ENCODE measurements at places on chromosomes 3 and 15.

- no peak for DNase-seq
Observed at GRCh38 chr3:22111226-22111625, 360.2 kb upstream of the ZNF385D start.

GRCh38 chr3:184506561-184506991, 55.0 kb upstream of the EPHB3 start:
- DNase-seq: peak; percentile 47

DNA sequence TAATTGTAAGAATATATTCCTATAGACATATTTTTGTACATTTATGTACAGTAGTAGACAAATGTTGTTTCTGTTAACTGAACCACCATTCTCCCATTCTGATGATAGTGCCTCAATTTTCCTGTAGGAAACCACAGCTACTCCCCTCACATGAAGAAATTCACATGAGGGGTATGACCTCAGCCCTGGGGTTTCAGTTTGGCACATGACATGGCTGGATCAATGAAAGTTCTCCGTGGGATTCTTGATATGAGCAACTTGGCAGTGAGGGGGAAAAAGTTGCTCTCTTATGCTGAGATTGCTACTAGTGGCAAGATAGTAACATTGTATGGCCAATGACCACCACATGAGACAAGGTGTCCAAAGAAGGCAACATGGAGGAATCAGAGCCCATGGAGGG, 1090.3 kb upstream of the CFAP20DC start:
- DNase-seq: no peak

DNA sequence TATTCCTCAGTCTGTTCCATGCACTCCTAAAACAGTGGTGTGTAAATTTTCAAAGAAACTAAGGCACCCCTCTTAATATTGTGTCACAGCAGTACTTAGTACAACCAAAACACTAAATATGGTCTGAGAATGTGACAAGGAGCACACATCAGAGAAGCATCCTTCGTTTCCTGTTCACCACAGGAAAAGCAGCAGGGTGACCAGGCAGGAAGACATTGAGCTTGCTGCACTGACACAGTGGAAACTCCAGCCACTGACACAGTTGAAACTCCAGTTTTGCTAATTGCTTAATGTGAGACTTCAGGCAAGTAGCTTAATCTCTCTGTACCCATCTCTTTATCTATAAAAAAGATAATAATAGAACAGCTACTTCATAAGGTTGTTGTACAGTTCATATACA, 353.0 kb upstream of the RORA start:
- no peak for DNase-seq

DNA sequence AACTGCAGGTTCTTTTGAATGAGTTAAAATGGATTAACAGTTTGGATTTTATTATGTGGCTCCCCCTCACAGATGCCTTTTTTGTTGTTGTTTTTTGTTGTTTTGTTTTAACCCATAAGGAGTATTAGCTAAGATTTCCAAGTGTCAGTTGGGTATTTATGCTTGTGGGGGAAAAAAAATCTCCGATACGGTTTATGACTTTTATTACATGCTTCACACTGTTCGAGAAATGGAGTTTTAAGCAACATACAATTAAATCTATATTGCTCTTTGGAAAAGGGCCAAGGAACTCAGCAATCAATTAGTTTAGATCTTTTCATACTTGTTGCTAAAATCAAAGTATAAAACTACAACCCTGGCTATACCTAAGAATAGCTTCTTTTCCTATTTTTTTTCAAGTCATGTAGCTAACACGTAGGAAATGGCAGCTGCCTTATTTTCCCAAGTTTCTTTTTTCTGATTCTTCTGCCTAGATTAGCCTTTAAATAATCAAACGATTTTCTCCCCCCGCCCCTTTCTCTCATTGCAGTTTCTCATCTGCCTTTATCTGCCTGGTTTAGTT, 16.0 kb downstream of the NR2F2 start:
- DNase-seq: no peak

DNA sequence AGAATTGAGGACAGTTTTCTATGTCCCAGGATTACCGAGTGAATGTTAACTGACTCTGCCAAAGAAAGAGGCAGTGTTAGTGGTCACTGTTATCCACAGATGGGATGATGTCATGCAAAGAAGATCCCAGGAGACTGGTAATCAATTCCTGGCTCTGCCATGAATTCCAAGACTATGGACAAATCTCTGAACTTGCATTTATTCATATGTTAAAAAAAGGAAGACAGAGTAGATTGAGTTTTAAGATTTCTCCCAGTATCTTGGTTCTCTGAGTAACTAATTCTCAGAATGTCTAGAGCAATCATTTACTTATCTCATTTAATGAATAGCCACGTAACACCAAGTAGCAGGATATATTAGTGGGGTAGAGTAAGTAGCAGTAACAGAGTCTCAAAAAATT, 11.5 kb upstream of the MAP3K13 start:
- peak; percentile 66 for DNase-seq

DNA sequence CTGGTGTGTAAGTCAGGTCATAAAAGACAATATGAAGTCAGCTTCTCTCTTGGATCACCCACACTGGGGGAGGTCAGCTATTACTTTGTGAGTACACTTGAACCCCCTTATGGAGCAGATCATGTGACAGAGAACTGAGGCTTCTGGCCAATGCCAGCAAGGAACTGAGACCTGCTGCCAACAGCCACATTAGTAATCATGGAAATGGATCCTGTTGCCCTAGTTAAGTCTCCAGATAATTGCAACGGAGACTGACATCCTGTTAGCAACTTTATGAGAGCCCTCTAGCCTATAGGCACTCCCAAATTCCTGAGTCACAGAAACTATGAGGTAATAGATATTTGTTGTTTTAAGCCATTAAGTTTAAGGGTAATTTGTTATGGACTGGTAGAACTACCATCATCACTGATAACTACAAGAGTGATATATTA, 110.4 kb upstream of the GMNC start:
- DNase-seq: no peak

Measured in astrocyte (in vitro differentiated cells and primary cell).